ENCODE measurements at places on chromosomes 16 and 17.

DNA sequence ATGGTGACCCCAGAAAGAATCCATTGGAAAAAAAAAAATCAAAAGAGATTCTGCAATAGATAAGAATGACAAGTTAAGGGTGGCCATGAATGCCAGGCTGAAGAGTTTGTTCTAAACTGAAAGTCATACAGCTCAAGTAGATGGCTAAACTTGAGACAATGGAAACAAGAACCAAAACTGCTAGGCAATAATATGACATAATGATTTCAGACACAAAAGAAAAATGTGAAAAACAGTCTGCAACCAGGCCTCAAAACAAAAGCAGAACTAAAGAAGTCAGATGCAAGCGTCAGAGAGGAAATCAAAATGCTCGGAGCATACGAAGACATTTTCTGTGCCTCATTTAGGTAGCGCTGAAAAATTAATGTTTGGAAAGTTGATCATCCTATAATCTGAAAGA is 54.4 kb upstream of the YPEL2 start:
- DNase-seq: no peak

GRCh38 chr17:8522577-8522976 is 86.9 kb downstream of the NDEL1 start:
- no peak for DNase-seq

GRCh38 chr17:27565874-27566670 is 64.9 kb upstream of the LGALS9 start:
- no peak for DNase-seq

- DNase-seq: no peak
Observed at GRCh38 chr17:39716073-39716818, 14.1 kb downstream of the MIEN1 start.

DNA sequence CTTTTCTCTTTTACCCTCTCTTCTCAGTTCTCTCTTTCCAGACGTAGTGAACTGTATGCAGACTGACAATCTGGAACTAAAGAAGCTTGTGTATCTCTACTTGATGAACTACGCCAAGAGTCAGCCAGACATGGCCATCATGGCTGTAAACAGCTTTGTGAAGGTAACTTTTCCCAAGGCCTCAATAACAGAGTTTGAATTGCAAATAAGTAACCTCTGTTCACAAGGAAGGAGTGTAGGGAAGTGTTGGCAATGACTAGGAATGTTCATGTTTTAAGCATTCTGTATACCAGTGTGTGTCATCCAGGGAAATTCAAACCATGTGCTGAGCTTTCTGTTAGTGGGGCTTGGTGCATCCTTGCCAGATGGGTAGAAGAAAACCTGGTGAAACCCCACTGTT is 18.6 kb downstream of the AP2B1 start:
- DNase-seq: no peak

DNA sequence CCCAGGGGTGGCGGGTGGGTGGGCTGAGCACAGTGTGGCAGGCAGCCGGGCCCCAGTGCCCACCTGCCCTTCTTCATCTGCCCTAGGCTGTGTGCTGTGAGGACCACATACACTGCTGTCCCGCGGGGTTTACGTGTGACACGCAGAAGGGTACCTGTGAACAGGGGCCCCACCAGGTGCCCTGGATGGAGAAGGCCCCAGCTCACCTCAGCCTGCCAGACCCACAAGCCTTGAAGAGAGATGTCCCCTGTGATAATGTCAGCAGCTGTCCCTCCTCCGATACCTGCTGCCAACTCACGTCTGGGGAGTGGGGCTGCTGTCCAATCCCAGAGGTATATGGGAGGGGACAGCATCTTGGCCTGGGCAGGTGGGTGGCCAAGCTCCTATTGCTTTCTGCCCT is 6.4 kb downstream of the GRN start:
- DNase-seq: no peak

- no peak for DNase-seq
Observed at GRCh38 chr16:88764913-88765349, 20.1 kb downstream of the PIEZO1 start.

- peak; percentile 78 for DNase-seq
Observed at GRCh38 chr17:4806777-4807604, at the start of gene PLD2. Gene PLD2, plus strand, starts transcription at chr17:4807152. Its CDS starts 621 bp downstream, at chr17:4807773.

GRCh38 chr16:80319181-80319580 is 221.6 kb upstream of the DYNLRB2 start:
- DNase-seq: no peak

DNA sequence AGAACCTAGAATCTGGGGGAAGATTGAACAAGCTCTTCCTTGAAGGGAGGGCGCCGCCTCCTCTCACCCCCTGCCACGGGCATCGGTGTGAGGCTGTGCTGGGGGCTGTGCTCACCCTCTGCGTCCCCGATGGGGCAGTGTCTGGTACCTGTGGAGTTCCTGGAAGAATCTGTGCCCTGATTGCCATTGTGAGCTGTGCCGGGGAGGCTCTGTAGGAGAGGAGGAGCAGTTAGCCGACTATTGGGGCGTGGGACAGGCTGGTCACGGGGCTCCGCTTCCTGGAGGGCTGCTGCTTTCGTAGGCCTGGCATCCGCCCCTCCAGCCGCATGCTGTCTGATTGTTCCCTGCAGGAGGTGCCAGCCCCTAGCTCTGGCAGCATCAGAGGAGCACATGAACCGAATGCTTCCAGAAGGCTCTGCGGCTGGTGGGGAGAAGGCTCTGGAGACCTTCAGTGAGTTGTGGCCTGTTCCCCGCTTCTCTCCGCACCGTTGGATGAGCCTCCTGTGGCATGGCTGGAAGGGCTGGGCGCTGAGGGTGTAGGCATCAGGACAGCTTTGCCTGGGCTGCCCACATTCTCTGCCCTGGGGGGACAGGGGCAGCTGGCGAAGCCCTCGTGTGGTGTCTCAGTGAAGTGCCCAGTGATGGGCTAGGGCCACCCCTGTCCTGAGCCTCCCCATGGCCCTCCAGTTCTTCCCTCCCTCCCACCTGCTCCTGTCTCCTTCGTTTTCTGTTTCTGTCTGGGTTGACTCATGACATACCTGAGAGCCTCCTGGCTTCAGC is 86.9 kb downstream of the SEC14L1 start:
- DNase-seq: no peak

- DNase-seq: no peak
Observed at GRCh38 chr17:16479264-16479663, 12.7 kb downstream of the LRRC75A start.

- no peak for DNase-seq
Observed at GRCh38 chr17:16923097-16923903, 48.6 kb downstream of the TNFRSF13B start.

DNA sequence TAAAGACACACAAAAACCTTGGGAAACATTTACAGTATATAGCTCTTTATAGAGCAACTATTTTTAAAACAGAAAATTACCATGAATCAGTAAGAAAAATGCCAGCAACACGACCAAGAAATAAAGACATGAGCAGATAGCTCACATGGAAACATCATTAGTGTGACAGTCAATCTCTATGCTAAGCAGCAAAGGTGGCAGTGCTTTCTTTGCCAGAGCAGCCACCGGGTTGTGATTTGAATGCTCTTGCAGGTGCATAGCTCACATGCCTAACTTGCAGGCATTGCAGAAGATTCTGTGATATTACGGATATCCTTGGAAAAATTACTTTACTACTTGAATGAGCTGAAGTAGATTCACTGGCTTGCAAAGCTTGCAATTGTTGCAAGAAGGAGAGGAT is 652.9 kb upstream of the C16orf82 start:
- no peak for DNase-seq

- no peak for DNase-seq
Observed at GRCh38 chr17:9924735-9925191, 19.7 kb upstream of the RCVRN start.

DNA sequence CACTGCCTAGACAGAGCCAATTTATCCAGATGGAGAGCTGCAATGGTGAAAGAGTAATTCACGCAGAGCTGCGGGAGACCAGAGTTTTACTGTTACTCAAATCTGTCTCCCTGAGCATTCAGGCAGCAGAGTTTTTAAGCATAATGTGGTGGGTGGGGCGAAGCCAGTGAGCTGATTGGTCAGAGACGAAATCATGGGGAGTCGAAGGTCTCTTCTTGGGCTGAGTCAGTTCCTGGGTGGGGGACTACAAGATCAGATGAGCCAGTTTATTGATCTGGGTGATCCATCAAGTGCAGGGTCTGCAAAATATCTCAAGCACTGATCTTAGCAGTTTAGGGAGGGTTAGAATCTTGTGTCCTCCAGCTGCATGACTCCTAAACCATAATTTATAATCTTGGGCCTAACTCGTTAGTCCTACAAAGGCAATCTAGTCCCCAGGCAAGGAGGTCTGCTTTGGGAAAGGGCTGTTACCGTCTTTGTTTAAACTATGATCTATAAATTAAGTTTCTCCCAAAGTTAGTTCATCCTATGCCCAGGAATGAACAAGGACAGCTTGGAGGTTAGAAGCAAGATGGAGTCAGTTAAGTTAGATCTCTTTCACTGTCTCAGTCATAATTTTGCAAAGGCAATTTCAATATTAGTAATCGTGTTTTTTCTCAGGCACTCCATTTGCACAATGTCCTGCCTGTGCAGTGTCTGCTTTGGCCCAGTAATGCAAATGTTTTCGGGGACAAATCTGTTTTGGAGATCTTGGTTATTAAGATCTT is 27.0 kb downstream of the PIGL start:
- no peak for DNase-seq

DNA sequence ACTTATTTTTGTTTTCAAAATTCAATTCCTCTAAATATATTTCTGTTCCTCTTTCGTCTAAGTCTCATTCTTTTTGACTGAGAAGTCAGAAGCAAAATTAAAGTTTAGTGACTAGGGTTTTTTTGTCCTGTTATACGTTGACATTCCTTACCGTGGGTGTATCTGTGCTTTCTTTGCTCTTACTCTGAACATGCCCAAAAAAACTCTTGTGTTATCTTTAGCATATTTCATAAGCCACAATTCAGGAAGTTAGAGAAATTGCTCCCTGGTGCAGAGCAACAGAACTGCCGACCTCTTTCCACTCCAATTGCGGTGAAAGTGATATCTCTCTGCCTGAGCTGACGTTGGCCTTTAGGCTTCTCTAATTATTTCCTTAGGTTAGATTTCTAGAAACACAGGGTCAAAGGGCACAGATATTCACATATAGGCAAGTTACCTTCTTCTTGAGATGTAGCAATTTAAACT is 65.7 kb downstream of the CENPV start:
- no peak for DNase-seq

DNA sequence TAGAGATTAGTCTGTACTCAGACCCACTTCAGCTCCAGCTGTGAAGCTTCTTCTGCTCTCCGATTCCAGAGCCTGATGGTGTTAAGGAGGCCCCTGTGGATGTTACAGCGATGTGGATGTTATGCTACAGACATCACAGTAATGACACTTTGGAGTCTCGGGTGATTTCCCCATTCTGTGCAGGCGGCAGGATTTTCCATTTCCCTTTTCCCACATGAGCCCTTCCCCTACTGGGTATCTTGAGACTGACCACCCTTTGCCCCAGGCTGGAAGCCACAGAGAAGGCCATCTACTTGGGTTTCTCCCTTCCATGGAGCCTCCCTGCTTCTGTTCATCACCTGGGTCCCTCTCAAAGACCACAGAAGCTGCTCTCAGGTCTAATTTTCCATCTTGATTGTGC is 78.3 kb downstream of the KCNJ12 start:
- no peak for DNase-seq

DNA sequence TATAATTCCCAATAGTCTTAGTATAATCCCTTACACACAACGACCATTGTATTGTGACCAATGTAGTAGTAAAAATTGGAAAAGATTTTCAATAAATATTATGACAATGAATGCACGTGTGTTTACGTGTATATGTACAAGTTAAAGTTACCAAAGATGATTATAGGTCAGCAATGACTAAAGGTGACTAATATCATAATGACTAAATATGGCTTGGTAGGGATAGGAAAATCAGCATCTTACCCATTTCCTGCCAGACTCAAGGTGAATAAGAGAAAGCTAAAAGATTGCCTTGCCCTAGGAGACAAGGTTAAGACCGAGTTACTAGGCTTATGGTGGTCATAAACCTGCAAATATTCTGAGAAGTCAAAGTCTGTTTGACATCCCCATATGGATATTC is 34.4 kb downstream of the CPD start:
- no peak for DNase-seq

DNA sequence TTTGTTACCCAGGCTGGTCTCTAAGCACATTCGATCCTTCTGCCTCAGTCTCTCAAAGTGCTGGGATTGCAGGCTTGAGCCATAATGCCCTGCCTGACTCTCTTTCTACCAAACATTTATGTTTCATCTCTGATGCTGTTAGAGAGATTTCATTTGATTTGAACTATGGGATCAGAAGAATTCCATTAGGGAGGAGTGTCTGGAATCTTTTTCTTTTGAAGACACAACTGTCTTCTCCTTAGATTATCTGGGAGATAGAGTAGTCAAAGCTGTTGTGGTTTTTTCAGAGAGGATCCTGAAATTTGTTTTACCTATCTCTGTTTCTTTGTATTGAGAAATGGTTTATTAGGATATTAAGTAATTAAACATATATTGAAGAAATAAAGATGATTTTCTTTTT is 29.4 kb downstream of the WIPF2 start:
- DNase-seq: no peak

GRCh38 chr16:85473909-85474620 is 139.1 kb upstream of the GSE1 start:
- DNase-seq: peak; percentile 63

GRCh38 chr17:34692920-34693319 is 113.5 kb downstream of the TMEM132E start:
- DNase-seq: no peak

DNA sequence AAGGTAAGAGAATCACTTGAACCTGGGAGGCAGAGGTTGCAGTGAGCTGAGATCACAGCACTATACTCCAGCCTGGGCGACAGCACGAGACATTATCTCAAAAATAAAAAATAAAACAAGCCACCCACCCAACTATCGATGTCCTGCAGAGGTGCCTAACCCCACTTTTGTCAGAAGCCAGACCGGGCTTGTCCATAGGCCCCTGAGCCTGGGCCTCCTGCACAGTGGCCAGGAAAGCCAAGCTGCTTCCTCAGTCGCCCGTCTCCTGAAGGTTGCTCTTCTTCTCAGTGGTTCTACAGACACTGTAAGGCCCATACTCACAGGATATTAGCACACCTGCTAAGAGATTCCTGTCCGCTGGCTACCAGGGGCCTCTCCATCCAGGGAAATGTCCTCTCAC is 11.2 kb downstream of the CES2 start:
- DNase-seq: no peak

GRCh38 chr16:46974352-46974751 is 878 bp upstream of the DNAJA2 start:
- DNase-seq: peak; percentile 8

GRCh38 chr17:19534562-19535149 is 1.0 kb downstream of the SLC47A1 start:
- no peak for DNase-seq

DNA sequence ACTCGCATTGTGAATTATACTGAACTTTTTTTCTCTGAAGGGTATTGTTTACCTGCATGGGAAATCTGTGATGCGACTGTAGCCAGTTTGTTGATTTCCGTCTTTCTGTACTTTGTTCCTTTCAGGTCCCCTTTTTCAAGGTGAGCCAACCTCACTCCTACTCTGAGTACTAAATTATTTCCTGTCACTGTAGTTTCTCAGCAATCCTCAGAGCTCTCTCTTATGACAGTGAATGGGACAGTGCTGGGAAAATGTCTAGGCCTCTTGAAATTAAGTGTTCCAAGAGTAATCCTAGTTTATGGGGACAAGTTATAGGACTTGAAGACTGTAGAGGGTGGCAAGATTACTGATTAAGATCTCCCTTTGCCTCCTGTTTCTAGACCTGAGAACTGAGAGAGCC is 167.6 kb downstream of the CNTNAP4 start:
- no peak for DNase-seq

- no peak for DNase-seq
Observed at GRCh38 chr17:59330053-59330942, 1.2 kb upstream of the YPEL2 start.

Data from NCI-H510A (cell line).